ENCODE measurements at places on chromosomes 1 and 21. TPM values are rescaled to one million over a fixed set of nuclear protein-coding genes. Genes with fewer than 3 reads are reported as not detected.

Gene PCP4L1
- 0.49 TPM for total RNA-seq

Gene PDPN
- total RNA-seq: 129 TPM

Gene GPX7
- 15.6 TPM for total RNA-seq

Gene C1orf105
- not detected for total RNA-seq

Gene IFT25
- 29.0 TPM for total RNA-seq

Gene CR1L
- not detected for total RNA-seq

Gene RAB4A
- 34.2 TPM for total RNA-seq

Gene NR1I3
- 5.0 TPM for total RNA-seq

Gene PALMD
- total RNA-seq: 2.1 TPM

Gene TPRG1L
- total RNA-seq: 26.9 TPM

Gene WNT3A
- 0.25 TPM for total RNA-seq

Gene SMCP
- not detected for total RNA-seq

Gene SEMA4A
- 9.5 TPM for total RNA-seq

Gene NEK2
- 4.2 TPM for total RNA-seq

Gene VPS45
- 70.1 TPM for total RNA-seq

Gene KIAA0040
- total RNA-seq: 0.11 TPM

Gene DISP3
- 15.4 TPM for total RNA-seq

Gene KPRP
- total RNA-seq: 0.23 TPM

Gene RGS5
- 5.1 TPM for total RNA-seq

Gene TMEM79
- 5.2 TPM for total RNA-seq

Gene TPTE
- total RNA-seq: 0.66 TPM

Gene BSND
- total RNA-seq: 0.36 TPM

Gene RCSD1
- not detected for total RNA-seq

Gene FBXO2
- 2.0 TPM for total RNA-seq

Gene FCRL1
- total RNA-seq: not detected

Gene BARHL2
- total RNA-seq: 0.49 TPM

Gene MYOC
- not detected for total RNA-seq

Gene HPDL
- total RNA-seq: 5.9 TPM

Gene IFNLR1
- 0.37 TPM for total RNA-seq

Gene HRNR
- 0.37 TPM for total RNA-seq

Gene FCRL5
- 0.05 TPM for total RNA-seq

Gene GPR3
- 2.0 TPM for total RNA-seq

Gene EFNA3
- 18.9 TPM for total RNA-seq

Gene ICOSLG
- 0.74 TPM for total RNA-seq

Gene LRRC53
- not detected for total RNA-seq

Gene KLHDC9
- 4.4 TPM for total RNA-seq

Gene THRAP3
- total RNA-seq: 90.2 TPM

Gene LINGO4
- total RNA-seq: 0.31 TPM

Gene RPS27
- total RNA-seq: 17,836 TPM

Gene SELE
- total RNA-seq: not detected

Gene EPHB2
- 51.4 TPM for total RNA-seq

Gene TBX19
- 1.8 TPM for total RNA-seq

Gene LCK
- total RNA-seq: 0.64 TPM

Gene CD164L2
- 0.81 TPM for total RNA-seq

Gene SLAMF6
- 0.09 TPM for total RNA-seq

Gene DMRTA2
- 0.66 TPM for total RNA-seq

Gene DDR2
- 52.9 TPM for total RNA-seq

Gene TSSK3
- total RNA-seq: 1.5 TPM

Gene PTPRC
- total RNA-seq: 0.21 TPM

Gene MAP10
- 3.9 TPM for total RNA-seq

Gene LCE1F
- total RNA-seq: not detected

Gene TFAP2E
- total RNA-seq: 0.20 TPM

Gene SLC44A3
- 0.45 TPM for total RNA-seq

Gene SHE
- total RNA-seq: 1.7 TPM

Gene CAMK2N1
- 74.0 TPM for total RNA-seq
